ENCODE measurements at places on chromosomes 3 and 15. TPM values are rescaled to one million over a fixed set of nuclear protein-coding genes. Genes with fewer than 3 reads are reported as not detected.
A peak's percentile ranks its signal among the peaks of the same experiment; 100 is the strongest.

DNA sequence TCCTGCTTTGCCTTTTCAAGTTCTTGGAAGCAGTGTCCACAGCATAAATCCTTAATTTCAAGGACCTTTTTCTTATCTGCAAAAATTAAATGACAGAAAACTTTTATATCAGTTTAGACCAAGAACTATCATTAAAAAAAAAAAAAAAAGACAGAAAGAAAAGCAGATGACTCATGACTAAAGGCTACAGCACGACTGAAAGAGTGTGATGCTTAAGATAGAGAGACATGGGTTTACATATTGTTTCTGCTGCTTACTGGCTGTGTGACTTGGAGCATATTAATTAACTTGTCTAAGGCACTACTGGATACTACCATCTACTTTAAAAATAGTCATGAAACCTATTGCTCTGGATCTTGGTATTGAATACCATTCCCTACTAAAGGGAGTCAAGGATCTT is 62.3 kb downstream of the CEP152 start:
- no peak overlapping the region for H3K27ac ChIP-seq
- H3K27me3 ChIP-seq = no peaks in the 10 kb centered on the region
- no peak for DNase-seq
- no peak overlapping the region for H3K4me3 ChIP-seq
- H3K4me1 ChIP-seq = no peaks in the 10 kb centered on the region

DNA sequence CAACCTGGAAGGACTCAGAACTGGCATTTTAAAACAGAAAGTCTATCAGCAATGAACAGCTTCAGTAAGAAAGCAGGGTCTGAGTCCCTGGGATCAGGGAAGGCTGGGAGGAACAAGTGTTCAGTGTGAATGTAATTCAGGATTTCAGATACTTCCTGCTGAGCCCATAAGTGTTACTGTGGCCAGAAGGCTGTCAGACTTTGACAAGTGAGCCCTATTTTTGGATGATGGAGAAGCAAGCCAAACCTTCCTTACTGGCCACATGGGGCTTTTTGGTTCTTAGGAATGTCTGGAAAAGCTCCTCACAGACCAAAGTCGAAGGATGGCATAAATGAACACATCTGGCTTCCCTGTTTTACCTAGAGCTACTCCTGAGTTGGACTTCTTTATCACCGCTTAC is 157.2 kb downstream of the BBX start:
- DNase-seq = no peak
- no peaks in the 10 kb centered on the region for H3K36me3 ChIP-seq
- H3K27ac ChIP-seq = no peak overlapping the region
- no peak overlapping the region for H3K4me3 ChIP-seq
- no peaks in the 10 kb centered on the region for H3K27me3 ChIP-seq

- peaks cover 15% of the 10 kb centered on the region for H3K36me3 ChIP-seq
- no peak overlapping the region for H3K4me3 ChIP-seq
- H3K27ac ChIP-seq = no peak overlapping the region
- no peaks in the 10 kb centered on the region for H3K27me3 ChIP-seq
- DNase-seq = no peak
Measured at GRCh38 chr3:101478980-101479379, 34.0 kb downstream of the SENP7 start.

UBAP1L gene
- polyA plus RNA-seq = 6.1 TPM

U2SURP gene
- polyA plus RNA-seq = 79.7 TPM

- DNase-seq = no peak
- H3K36me3 ChIP-seq = no peaks in the 10 kb centered on the region
- H3K27ac ChIP-seq = no peak overlapping the region
- no peak overlapping the region for H3K4me3 ChIP-seq
Measured at GRCh38 chr3:5123937-5124336, 1.8 kb downstream of the ARL8B start.

SCAANT1 gene
- polyA plus RNA-seq = not detected

SH3GL3 gene
- polyA plus RNA-seq = 2.2 TPM

- peak; percentile 40 for DNase-seq
- no peaks in the 10 kb centered on the region for H3K27me3 ChIP-seq
- H3K4me1 ChIP-seq = peaks cover 19% of the 10 kb centered on the region
- peaks cover 49% of the 10 kb centered on the region for H3K36me3 ChIP-seq
- no peak overlapping the region for H3K4me3 ChIP-seq
Measured at GRCh38 chr3:51686512-51687215, 15.6 kb downstream of the TEX264 start.

IL17RE gene
- 3.6 TPM for polyA plus RNA-seq

ARID3B gene
- 5.6 TPM for polyA plus RNA-seq

DNA sequence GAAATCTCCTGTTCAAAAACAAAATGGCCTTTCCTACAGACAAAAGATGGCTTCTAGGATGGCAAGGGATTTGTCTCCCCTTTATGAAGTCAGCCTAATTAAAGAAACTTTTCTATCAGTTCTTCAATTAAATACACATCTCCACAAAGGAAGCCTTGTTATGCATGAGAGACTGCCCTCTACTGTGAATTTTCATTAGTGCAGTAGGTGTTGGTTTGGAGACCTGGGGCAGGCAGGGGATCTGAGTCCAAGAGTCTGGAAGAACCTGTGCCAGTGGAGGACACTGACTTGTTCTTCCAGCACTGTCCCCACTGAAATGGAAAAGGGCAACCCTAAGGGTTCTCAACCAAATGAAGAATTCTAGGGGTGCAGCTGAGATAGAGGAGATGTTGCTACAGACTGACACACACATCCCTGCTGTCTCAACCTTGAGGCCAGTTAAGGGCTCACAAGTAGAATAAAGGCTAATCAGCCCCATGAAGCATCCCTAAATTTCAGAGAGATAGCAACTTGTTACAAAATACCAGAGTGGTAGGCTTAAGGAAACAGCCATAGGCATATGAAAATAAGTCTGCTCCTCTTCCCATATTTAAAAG is 174.0 kb upstream of the PRICKLE2 start:
- no peak for DNase-seq
- H3K27me3 ChIP-seq = no peaks in the 10 kb centered on the region
- H3K4me3 ChIP-seq = no peak overlapping the region
- H3K36me3 ChIP-seq = no peaks in the 10 kb centered on the region
- H3K27ac ChIP-seq = no peak overlapping the region

TNNC1 gene
- polyA plus RNA-seq = 10.2 TPM

GRCh38 chr15:64209680-64210334 is 47.0 kb upstream of the PPIB start:
- no peaks in the 10 kb centered on the region for H3K27me3 ChIP-seq
- H3K4me1 ChIP-seq = no peaks in the 10 kb centered on the region
- H3K27ac ChIP-seq = no peak overlapping the region
- no peak for DNase-seq

CCDC71 gene
- polyA plus RNA-seq = 15.5 TPM

DNA sequence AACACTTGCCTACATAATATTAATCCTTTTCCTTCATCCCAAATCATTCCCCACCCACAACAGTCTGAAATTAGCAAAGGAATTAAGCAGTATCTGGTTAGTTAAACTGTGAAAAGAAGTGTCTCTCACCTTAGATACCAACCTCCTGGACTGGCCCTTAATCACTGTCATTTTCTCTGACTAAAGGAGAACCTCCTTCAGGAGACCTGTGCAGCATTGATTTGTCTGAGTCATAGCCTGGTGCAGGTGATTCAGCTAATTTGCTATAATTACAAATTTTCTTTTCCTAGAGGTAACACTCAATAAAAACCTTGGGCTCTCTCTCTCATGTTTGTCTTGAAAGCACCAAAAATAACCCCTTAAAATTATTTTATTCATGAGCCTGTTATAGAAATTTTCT is 279.8 kb upstream of the SEMA6D start:
- DNase-seq = no peak
- no peak overlapping the region for H3K4me3 ChIP-seq
- no peaks in the 10 kb centered on the region for H3K36me3 ChIP-seq

- no peaks in the 10 kb centered on the region for H3K27me3 ChIP-seq
- no peak overlapping the region for H3K4me3 ChIP-seq
- H3K4me1 ChIP-seq = peaks cover 4% of the 10 kb centered on the region
- no peaks in the 10 kb centered on the region for H3K36me3 ChIP-seq
- no peak overlapping the region for H3K27ac ChIP-seq
Measured at GRCh38 chr3:32175607-32176197, 62.8 kb upstream of the CMTM8 start.

DNA sequence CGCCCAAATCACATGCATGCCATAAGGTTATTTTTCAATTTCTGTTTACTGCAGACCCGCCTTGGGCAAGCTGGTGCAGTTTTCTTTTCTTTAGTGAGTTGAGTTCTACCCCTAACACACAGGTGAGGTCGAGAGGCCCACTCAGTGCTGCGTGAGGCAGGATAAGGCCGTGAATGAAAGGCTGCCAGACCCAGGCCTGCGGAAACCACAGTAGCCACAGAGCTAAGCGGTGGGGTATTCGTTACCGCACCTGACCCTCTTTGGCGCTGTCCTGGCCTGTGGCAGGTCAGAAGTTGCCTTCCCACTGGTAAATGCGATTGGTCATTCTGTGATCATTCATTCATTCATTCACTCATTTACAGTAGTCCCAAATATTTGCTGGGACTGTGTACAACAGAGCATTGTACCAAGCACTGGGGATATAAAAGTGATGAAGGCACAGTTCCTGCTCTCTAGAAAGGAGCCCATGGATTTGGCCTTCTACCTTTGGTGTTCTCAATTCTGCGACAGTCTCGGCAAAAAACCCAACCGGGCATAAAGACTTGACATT is 144.8 kb downstream of the XXYLT1 start:
- peaks cover 48% of the 10 kb centered on the region for H3K4me1 ChIP-seq
- H3K4me3 ChIP-seq = no peak overlapping the region
- H3K27ac ChIP-seq = no peak overlapping the region
- no peaks in the 10 kb centered on the region for H3K36me3 ChIP-seq
- no peaks in the 10 kb centered on the region for H3K27me3 ChIP-seq

- H3K27ac ChIP-seq = no peak overlapping the region
- H3K27me3 ChIP-seq = no peaks in the 10 kb centered on the region
- peaks cover 32% of the 10 kb centered on the region for H3K36me3 ChIP-seq
- no peak for DNase-seq
Measured at GRCh38 chr15:43771816-43772215, 5.0 kb downstream of the ELL3 start.

- H3K4me3 ChIP-seq = no peak overlapping the region
- no peaks in the 10 kb centered on the region for H3K27me3 ChIP-seq
- H3K36me3 ChIP-seq = no peaks in the 10 kb centered on the region
- H3K27ac ChIP-seq = no peak overlapping the region
- DNase-seq = peak; percentile 29
Measured at GRCh38 chr3:167740961-167741587, 5.6 kb downstream of the SERPINI1 start.

- no peak overlapping the region for H3K4me3 ChIP-seq
- no peaks in the 10 kb centered on the region for H3K27me3 ChIP-seq
- peak overlapping the region; percentile 20 for H3K27ac ChIP-seq
- DNase-seq = no peak
- no peaks in the 10 kb centered on the region for H3K4me1 ChIP-seq
Measured at GRCh38 chr3:138381950-138382715, 33.8 kb downstream of the MRAS start.

- peak; percentile 52 for DNase-seq
- H3K27me3 ChIP-seq = no peaks in the 10 kb centered on the region
- peak overlapping the region; percentile 79 for H3K27ac ChIP-seq
- peak overlapping the region; percentile 37 for H3K4me3 ChIP-seq
- H3K36me3 ChIP-seq = no peaks in the 10 kb centered on the region
- no peaks in the 10 kb centered on the region for H3K4me1 ChIP-seq
Measured at GRCh38 chr3:115099986-115100571, 47.0 kb downstream of the ZBTB20 start.

GRCh38 chr3:13026534-13026933 is 46.7 kb downstream of the IQSEC1 start:
- peaks cover 4% of the 10 kb centered on the region for H3K4me1 ChIP-seq
- DNase-seq = no peak
- no peak overlapping the region for H3K27ac ChIP-seq
- H3K36me3 ChIP-seq = no peaks in the 10 kb centered on the region
- no peak overlapping the region for H3K4me3 ChIP-seq
- H3K27me3 ChIP-seq = no peaks in the 10 kb centered on the region

DNA sequence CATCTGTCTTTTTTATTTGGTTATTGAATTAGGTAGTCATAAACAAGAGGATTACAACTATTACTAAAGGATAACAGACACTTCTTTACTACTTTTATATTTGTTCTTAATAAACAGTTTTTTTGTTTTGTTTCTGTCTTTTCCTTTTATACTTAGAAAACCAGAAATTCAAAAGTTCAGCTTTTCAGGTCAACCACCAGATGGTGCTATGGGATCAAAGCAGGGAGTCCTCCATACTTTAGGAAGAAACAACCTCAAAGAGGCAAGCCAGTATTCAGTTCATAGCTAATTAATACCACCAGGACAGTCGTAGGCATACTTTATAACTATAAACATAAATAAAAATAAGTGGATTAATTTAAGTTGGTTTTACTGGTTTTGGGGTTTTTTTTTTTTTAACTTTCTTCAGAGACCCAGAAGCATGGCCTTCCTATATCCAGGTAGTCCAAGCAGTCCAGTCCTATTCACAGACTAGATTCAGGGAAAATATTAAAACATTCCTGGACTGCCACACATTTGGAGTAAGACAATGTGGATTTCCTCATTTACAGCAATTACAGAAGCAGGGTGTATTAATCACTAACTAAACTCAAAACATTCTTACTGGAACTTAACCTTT is 16.0 kb upstream of the EID1 start:
- H3K4me1 ChIP-seq = peaks cover 5% of the 10 kb centered on the region
- H3K27me3 ChIP-seq = no peaks in the 10 kb centered on the region
- no peak overlapping the region for H3K4me3 ChIP-seq
- H3K36me3 ChIP-seq = no peaks in the 10 kb centered on the region

SPINK8 gene
- polyA plus RNA-seq = 0.14 TPM

KBTBD13 gene
- under 0.01 TPM for polyA plus RNA-seq

DNA sequence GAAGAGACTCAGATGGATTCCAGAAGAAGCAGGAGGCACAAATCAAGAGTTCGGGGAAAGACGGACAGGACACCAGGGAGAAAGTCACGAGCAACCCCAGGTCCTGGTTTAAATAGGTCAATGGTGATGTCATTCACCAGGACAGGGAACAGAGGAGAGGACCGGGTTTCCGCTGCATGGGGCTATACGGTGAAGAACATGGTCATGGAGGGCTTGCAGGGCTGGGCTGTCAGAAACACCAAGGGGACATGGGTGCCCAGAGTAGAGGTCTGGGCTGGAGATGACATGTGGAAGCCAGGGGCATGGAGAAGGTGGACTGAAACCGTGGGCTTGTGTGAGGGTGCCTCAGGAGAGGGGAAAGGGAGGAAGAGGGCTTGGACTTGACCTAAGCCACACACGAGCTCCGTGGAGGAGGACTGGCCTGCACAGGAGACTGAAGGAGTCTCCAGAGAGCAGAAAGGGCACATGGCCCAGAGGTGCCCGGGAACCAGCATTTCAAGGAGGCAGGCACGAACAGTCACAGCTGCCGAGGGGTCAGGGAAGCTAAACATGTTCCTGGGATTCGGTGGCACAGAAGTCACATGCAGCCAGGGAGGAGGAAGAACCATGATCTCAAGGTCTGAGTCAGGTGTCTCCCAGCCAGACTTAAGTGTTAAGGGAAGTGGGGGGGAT is 54.2 kb upstream of the RPL32 start:
- peaks cover 12% of the 10 kb centered on the region for H3K36me3 ChIP-seq
- H3K4me3 ChIP-seq = no peak overlapping the region
- H3K27ac ChIP-seq = no peak overlapping the region
- H3K4me1 ChIP-seq = no peaks in the 10 kb centered on the region

DNA sequence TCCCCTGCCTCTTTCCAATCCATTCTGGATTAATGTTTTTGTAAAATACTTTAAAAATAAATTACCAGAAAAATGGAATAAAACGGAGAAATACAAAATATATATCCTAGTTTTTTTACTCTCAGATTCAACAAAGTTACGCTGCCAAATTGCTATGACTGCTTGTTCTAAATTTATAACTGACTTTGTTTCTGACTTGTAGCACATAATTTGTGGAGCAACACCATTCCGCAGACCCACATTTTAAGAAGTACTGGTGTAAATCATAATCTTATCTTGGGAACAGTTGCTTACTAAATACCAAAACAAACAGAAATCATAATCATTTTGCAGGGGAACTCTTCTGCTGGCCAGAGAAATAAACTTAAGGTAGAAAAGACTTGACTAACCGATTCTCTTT is 339.4 kb upstream of the CBLB start:
- DNase-seq = no peak
- H3K4me3 ChIP-seq = no peak overlapping the region
